ENCODE measurements at places on chromosomes 12 and 14.

DNA sequence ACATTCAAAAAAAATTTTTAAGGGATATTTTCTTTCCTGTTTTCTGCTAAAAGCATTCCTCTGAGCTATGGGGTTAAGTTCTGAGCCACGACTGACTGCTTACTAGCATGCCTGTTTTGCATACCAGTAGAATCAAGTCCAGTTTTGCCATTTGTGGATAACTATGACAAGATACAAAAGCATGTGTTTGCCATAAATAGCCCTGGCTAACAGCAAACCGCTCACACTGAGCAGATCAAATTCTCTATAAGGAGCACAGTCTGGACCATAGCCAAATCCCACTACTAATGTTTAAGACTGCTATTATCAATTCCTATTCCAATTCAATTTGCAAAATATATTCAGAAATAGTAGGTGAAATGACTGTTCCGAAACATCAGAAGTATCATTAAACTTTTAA, 3.2 kb downstream of the CFL2 start:
- DNase-seq = no peak

- DNase-seq = no peak
Observed at GRCh38 chr14:81144824-81145603, 75.7 kb downstream of the GTF2A1 start.

- no peak for DNase-seq
Observed at GRCh38 chr12:57093415-57094207, 4.7 kb downstream of the NAB2 start.

GRCh38 chr12:57616383-57617101, 5.3 kb downstream of the ARHGEF25 start:
- no peak for DNase-seq

GRCh38 chr12:38934078-38934584, 28.7 kb upstream of the CPNE8 start:
- DNase-seq = no peak

DNA sequence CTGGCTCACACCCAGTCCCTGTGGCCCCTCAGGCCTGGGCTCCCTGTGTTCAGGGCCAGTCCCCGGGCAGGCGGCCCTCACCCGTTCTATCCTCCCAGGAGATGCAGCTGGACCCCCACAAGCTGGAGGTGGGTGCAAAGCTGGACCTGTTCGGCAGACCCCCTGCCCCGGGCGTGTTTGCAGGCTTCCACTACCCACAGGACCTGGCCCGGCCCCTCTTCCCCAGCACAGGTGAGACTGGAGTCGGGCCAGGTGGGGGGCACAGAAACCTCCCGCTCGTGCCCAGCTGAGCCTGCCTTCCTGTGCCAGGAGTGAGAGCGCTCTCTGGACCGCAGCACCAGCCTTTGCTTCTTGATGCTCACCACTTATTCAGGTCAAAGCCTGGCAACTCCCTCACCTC, 33.7 kb downstream of the LRCOL1 start:
- no peak for DNase-seq

DNA sequence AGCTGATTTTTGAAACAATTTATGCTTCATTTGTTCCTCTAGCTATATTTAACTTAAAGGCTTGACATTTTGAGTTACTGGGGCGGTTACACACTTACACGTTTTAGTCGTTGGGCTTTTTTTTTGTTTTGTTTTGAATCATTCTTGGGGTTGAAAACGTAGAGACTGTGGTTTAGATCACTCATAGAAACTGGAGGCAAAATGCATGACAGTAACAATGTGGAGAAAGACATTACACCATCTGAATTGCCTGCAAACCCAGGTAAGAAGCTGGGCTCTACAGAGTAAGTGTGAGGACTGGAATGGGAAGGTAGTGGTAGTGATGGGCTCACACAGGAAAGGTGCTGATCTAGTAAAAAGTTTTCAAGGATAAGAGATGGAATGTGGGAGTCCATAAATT, at the start of gene CLEC2D:
Gene CLEC2D (plus strand): TSS at position 180 of the 400 bp plus-strand sequence. CDS start 22 bp downstream, at position 202.
- no peak for DNase-seq

- peak; percentile 22 for DNase-seq
Observed at GRCh38 chr14:100438678-100439592, 115.8 kb downstream of the SLC25A47 start.

DNA sequence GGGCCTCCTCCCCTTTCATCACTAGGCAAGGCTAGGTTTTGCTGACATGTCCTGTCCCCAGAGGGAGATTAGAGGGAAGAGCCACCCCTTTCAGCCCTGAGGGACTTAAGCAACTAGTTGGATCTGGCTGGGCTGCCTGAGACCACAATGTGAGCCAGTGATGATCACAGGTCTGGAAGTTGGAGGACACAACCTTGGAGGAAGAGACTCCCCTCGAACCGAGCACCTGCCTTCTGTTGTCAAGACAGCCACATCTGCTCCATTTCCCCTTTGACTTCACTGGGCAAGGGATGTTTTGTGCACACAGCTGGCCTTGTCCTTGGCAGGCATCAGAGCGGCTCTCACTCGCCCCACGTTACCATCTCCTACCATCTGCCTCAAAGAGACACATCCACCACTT, 31.4 kb downstream of the MVK start:
- no peak for DNase-seq

DNA sequence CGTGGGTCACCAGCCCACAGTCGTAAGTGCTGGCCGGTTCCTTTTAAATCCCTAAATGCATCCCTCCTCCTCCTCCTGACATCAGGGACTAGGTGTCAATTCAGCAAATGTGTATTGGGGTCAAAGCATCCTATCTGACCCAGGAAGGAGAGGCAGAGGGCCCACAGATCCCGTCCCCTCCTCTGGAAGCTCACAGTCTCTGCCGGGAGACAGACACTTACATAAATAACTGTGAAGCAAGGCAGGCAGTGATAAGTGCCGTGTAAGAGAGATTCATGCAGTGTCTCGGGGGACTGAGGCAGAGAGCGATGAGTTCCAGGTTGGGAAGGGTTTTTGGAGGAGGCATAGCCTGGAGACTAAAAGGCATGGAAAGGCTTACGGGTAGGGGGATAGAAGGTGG, 44.1 kb downstream of the HRK start:
- DNase-seq = no peak
